ENCODE measurements at places on chromosomes 6 and 20.

DNA sequence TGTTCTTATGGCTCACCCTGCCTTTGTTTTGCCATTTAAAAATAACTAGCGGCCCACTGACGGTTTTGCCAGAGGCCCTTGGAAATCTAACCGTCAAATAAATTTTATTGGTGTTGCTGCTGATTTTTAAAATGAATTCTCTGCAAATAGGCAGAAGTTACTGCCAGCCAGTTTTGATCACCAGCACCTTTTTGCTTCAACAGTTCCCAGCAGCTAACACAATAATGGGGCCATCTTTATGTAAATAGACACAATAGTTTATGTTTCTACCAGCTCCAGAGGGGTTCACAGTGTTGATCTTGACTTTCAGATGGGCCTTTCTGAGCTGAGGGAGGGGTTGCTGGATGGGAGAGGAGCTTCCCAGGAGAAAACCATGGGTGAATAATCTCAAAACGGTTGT lies 11.2 kb downstream of the CD83 start:
- no peak for DNase-seq

DNA sequence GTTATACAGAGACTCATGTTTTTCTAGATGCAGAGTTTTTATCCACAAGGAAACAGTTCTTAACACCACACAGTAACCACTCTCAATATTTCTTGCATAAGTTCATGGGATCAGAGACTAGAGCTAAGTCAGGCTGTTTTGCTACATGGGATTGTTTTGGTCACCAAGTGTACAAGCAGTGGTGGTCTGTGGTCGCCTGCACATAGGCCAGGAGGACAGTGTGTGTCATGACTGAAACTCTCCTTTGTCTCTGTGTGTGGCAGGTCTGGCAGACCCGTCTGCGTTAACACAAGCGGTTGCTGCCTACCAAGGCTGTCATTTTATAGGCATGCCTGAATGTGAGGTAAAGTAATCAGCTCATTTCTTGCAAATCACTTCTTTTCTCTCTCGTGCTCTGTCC lies 18.9 kb downstream of the WRNIP1 start:
- DNase-seq: no peak

- DNase-seq: no peak
Measured at GRCh38 chr6:24663189-24663588, 3.5 kb downstream of the TDP2 start.

DNA sequence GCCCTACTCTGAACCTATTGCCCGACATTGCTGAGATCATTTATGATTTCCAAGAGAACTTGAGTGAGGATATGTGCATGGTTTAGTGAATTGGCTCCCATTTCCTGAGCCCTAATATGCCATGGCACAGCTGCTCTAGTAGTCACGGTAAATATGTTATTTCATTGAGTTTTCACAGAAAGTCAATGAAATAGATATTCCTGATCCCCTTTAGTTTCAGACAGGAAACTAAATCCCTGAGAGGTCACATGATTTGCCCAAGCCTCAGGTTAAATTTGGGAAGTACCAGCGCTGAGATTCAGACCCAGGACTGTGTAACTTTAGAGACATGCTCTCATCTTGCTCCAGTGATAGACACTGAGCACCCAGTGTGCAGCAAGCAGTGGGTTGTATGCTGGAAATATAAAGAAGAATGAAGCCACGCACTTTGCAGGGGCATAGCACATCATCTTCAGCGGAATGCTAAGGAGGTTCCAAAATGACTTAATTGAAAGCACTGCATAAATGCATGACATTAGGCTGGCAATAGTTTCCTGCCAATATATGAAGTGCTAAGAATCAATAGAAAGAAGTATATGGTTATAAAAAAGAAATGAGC lies 70.6 kb downstream of the FARS2 start:
- no peak for DNase-seq

DNA sequence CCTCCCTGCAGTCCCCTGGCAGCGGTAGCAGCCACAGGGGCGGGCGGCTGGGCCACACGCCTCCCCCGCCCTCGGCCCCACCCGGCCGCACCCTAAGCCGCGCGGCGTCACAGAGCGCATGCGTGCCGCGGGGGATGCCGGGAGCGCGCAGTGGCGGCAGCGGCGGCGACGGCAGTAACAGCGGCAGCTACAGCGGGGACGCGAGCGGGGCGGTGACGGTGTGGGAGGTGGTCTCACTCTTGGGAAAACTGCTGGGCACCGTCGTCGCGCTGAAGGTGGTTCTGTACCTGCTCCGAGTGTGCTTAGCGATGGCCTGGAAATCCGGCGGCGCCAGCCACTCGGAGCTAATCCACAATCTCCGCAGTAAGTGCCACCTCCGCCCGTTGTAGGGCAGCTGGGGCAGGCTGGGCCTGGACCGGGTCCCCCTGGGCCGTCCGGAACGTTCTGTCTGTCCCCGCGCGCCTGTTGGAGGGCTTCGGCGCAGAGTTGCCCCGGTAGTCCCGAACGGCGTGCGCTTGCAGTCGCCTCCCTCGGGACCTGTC lies at the start of gene PCMT1:
Gene PCMT1 (plus strand): TSS at position 148 of the 542 bp plus-strand sequence. CDS start 161 bp downstream, at position 309.
- peak; percentile 49 for DNase-seq

GRCh38 chr6:165658395-165659058 lies 4.5 kb downstream of the PDE10A start:
- peak; percentile 45 for DNase-seq

- peak; percentile 47 for DNase-seq
Measured at GRCh38 chr6:96468681-96469224, 52.9 kb upstream of the UFL1 start.

DNA sequence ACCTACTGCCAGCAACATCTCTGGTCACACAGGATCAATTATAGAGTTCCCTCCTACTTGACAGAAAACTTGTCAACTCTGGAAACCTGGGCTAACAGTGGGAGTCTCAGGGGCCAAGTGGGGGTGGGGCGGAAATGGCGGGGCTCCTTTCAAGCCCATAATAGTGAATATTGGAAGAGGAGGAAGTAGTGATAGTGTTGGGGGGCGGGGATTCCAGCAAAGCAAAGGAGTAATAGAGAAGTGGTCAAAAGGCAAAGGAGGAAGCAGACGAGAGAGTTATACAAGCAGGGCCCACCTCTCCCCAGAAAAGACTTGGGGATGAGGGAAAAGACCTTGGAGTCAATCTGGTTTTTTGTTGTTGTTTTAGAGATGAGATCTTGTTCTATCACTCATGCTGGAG lies 2.1 kb downstream of the DEF6 start:
- DNase-seq: no peak

GRCh38 chr6:148471624-148472159 lies 129.1 kb downstream of the SASH1 start:
- no peak for DNase-seq

- no peak for DNase-seq
Measured at GRCh38 chr6:33301877-33302276, 3.1 kb upstream of the RGL2 start.

DNA sequence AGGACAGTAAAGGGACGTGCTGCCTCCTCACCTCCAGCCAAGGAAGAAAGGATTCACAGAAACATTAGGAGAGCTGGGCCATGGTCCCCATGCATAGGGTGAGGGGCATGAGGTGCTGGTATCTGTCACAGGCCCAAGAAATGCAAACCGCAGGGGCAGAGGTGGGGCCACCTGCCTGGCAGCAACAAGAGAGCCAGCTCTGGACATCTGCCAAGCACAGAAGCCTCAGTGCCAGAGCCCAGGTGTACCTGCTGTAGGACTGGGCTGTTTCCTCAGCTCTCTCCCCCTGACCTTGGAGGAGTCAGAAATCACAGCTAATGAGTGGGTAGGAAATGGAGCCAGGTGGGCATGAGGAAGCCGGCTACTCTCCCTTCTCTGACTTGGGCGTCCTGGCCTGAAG lies 45.3 kb downstream of the SLC2A12 start:
- peak; percentile 72 for DNase-seq

DNA sequence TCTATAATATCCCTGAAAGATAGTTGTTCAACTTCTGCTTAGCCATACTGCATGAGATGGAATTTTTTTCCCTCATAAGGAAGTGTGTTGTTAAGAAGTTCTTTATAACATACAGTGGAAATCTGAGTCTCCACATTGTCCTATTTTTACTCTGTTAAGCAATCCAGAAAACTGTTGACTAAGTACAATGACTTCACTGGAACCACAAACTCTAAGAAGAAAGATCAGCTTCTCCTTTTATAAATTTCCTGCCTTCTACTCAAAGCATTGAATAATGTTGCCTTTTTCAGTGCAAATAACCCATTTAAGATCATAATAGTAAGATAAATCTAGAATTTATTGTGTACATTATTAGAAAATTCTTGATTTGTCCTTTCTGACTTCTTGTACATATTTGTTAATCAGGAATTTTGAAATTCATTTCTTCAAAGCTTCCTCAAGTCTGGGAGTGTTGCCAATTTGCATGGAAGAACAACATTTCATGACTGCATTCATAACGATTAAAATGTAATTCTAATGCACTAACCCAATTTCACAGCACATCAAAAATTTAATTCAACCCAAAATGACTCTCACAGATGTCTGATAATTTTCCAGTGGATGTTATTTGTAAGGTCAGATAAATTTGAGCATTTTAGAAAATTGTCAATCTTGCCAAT lies 45.6 kb upstream of the ANKEF1 start:
- DNase-seq: no peak

DNA sequence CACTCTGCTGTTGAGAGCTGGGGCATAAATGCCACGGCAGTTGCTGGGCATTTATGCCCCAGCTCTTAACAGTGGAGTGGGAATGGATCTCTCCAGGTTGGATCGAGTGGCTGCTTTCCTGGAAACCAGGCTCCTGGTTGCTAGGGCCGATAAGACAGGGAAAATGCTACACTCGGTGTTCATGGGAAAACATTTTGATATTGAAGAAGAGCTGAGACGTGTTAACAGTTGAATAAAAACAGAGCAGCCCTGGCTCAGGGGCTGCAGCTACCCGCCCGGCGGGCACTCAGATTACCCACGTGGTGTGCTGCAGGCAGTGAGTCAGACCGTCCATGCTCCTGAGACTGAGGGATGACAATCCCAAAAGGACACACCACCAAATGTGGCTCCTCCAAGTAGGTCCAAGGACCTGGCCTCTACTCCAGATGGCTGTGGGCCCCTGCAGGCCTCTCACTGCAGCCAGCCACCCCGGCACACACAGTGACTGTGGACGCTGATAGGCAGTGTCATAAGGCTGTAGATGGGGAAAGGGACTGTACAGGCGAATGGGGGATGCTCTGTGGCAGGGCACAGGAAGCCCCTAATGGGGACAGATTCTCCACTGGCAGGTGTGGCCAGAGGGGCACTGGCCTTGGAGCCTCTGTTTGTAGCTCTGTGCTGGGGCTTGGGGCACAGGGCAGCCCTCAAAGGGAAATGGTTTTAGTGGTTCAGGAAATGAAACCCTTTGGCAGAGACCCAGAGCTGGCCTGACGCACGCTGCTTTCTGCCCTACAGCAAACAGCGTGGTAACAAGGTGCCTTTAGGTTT lies 237.8 kb downstream of the LY86 start:
- DNase-seq: no peak

DNA sequence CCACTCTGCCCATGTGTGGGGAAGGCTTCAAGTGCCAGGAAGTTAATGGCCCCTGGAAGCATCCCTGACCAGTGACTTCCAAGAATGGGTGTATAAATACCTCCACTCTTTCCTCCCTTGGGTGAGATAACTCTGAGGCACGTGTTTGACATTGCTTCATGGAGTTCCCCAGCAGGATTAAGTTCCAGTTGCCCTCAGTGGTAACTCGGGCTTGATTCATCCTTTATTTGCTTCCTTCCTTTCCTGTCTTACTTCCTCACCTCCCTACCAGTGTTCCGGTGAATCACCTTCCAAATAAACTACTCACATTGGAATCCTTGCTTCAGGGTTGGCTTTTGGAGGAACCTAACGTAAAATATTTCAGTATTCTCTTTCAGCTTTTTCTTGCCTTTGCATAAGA lies 84.6 kb upstream of the JAG1 start:
- no peak for DNase-seq

DNA sequence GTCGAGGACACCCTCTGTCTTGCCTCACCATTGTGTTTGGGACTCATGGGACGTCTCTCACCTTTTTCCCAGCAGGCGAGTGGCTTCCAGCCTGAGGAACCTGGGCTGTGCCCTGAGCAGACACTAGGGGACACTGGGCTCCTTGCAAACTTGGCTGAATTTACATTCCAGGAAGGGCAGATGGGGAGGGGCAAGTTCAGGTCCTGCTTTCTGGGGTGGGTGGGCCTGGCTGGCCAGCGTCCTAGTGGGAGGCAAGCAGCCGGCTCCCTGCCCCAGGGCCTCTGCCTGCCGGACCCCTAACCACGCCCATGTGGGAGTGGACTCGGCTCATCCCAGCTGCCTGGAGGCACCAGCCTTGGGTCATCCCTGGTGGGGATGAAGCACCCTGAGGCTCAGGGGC lies 48.2 kb upstream of the MLN start:
- no peak for DNase-seq

- no peak for DNase-seq
Measured at GRCh38 chr6:132499757-132500156, 13.2 kb downstream of the STX7 start.

- DNase-seq: no peak
Measured at GRCh38 chr6:40456390-40457013, 130.7 kb downstream of the LRFN2 start.

DNA sequence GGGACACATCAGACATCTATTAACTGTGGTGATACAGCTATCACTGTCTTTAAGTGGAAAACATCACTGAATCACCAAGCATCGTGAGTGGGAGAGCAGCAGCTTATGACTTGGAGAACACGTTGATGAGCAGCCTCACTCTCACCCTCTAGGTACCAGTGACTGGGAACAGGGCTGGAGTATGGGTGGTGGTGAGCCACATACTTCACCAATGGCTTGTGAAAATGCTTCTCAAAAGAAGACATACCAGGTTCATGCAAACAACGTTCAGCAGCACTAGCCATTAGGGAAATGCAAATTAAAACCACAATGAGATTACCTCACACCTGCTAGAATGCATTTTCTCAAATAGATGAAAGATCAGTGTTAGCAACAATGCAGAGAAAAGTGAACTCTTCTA lies 25.3 kb downstream of the SNX5 start:
- no peak for DNase-seq

DNA sequence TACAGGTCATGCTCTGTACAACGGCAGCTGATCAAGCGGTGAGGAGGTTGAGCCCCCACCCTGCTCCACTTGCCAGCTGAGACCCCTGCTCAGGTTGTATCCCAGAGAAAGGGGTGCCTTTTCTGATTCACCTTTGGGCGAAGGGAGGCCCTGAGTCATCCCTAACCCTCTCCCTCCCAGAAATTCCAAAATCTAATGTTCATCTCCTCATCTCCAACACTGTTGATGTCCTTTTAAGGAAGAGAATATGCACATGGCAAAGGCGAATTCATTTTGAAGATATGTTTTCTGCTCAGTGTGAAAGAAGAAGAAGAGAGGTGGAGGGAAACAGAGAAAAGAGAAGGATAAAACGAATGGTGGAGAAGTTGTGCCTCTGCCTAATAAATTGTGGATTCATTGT lies 120.5 kb downstream of the SCML4 start:
- no peak for DNase-seq
